ENCODE measurements at places on chromosomes 16 and 17.

DNA sequence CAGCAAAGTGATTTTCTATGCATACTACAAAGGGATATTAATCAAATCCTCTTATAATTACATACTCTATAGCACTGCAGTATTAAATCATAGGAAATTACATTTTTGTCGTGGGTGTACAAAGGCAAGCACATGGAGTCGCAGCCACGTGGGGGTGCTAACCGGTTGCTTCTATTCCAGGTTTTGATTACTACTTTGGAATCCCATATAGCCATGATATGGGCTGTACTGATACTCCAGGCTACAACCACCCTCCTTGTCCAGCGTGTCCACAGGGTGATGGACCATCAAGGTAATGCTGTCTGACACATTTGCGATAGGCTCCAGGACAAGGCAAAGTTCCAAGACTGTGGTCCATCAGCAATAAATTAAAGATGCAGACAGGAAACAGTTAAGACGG lies 60.1 kb downstream of the ARSG start:
- DNase-seq: no peak

- no peak for DNase-seq
These were observed 24.2 kb upstream of the CPHXL start for GRCh38 chr16:75750528-75750927.

- DNase-seq: no peak
These were observed 274.5 kb downstream of the MRTFB start for GRCh38 chr16:14345512-14346115.

- no peak for DNase-seq
These were observed 1.9 kb upstream of the PLEKHG4 start for GRCh38 chr16:67277294-67277998.

- DNase-seq: no peak
These were observed 109.4 kb upstream of the GSE1 start for GRCh38 chr16:85503679-85504231.

- no peak for DNase-seq
These were observed 286.7 kb downstream of the SEC14L1 start for GRCh38 chr17:77427391-77427991.

DNA sequence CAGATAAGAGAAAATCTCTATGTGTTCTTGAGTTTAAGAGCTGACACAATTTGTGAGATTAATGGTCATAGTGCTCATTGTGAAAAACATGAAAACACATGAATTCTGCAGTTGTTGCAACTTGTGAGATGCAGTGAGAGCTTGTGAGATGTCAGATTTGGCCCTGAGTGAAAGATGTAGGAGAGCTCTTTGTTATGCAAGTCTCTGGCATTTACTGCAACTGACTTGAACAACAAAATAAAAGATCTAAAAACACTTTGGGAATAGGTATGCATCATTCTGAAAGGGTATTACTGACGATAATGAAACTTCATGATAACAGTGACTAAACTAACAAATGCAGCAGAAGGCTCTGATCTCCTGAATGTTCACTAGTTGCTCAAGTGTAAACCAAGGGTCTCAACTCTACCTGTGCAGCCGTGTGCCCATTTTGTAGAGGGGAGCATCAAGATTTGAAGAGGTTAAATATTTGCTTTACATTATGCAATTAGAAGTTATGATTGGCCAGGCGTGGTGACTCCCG lies 50.8 kb upstream of the SMIM36 start:
- DNase-seq: no peak

DNA sequence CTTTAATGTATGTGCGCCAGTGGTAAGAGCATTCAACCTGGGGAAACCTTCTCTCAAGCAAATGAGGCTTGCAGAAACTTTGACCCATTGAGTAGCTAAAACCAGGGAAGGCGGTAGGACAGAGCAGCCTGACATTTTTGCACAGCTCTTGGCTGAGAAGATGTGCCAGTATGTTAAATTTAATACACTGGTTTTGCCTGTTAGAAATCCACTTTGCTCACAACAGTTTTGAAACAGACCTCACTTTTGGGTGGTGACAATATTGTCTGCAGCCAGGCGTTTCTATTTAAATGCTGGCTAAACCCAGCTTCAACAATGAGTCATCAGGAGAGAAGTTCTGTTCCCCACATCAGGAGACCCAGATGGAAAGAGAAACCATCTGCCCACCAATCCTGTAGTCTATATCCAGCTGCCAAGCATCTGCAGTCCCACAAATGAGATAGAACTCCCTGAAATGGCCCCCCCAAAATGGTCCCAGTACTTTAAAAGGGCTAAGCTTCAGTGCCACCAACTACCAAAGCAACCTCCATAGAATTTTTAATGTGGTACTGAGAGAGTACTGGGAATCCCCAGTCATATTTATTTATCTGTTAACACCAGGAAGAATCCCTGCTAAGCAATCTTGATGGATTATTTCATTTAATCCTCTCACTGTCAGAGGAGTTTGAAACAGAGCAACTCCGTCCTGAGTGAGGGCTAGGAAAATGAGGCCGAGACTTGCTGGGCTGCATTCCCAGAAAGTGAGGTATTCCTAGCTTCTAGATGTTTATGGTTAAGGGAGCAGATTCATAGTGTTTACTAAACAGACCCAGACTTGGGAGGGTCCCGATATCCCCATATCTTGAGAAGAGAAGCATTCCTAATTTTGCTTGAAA lies 29.0 kb upstream of the CLEC3A start:
- no peak for DNase-seq

GRCh38 chr16:57166451-57166850 lies 19.4 kb downstream of the PSME3IP1 start:
- no peak for DNase-seq

DNA sequence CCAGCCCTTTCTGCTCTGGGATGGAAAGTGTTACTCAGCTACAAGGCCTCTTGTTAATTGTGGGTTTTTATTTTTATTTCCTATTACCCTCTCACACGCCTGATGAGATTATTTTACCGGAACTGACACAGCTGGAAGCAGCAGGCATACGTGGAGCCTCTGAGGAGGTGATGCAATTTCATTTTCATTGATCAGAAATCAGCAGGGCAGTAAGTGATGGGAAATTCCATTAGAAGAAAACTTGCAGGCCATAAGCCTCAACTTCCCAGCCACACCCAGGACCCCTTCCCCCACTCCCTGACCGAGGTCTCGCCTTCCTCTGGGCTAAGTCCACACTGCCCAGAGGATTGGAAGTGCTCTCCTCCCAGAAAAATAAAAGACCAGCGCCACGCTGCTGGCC lies 69.7 kb downstream of the ZFHX3 start:
- no peak for DNase-seq

- DNase-seq: no peak
These were observed 804 bp downstream of the TGFB1I1 start for GRCh38 chr16:31472709-31473203.

- DNase-seq: no peak
These were observed 15.5 kb downstream of the ARSG start for GRCh38 chr17:68306819-68307218.

DNA sequence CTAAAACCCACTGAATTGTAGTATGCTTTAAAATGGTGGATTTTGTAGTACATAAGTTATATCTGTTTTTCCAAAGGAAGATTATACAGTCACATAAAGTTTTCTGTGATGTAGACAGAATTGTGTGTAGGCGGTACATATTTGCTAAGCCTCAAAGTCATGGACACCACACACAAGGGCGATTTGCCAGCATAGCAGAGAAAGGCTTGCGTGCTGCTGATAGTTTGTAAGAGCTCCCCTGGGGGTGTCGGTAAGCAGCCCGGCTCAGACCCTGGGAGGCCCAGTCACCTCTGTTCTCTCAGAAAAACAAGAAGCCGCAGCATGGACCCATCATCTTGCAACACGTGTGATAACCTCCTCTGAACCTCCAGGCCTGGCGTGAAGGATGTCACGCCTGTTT lies 38.3 kb upstream of the AKTIP start:
- DNase-seq: no peak

DNA sequence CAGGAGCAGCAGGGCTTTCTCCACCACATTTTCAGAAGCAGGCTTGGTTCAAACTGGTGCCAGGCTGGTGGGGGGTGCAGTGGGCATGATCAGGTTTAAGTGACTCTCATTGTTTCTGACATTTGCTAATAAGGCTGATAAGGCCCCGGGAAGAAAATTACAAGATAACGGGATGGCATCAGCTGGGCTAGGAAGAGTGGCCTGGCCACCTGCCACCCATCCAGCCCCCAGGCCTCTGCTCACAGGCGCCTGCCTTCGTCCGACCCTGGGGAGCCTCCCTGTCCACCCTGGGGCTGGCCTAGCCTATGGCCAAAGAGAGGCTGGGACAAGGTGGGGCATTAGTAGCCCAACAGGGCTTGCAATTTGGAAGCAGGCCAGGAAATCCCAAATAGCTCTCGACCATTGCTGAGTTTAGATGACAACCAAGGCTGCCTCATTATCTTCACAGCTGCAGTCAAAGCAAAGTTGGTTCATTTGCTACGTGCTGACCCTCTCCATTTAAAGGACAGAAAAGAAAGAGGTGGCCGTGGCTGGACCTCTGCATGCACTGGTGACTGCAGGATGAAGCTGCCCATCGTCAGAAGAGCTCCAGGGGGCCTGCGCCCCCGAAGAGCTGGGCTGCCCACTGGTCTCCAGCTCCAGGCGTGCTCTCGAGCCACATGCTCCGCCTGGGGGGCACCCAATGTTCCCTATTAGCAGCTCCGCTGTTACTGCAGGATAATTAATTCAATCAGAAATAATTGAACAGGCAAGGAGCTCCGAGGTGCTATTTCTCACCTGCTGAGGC lies 44.9 kb downstream of the PEMT start:
- no peak for DNase-seq

- no peak for DNase-seq
These were observed 17.6 kb downstream of the ABCC1 start for GRCh38 chr16:15966836-15967546.
